CD4-positive, alpha-beta T cell treated with Interleukin-10 for 1 hour (primary cell): ENCODE measurements at places on chromosomes 5 and 9.

DNA sequence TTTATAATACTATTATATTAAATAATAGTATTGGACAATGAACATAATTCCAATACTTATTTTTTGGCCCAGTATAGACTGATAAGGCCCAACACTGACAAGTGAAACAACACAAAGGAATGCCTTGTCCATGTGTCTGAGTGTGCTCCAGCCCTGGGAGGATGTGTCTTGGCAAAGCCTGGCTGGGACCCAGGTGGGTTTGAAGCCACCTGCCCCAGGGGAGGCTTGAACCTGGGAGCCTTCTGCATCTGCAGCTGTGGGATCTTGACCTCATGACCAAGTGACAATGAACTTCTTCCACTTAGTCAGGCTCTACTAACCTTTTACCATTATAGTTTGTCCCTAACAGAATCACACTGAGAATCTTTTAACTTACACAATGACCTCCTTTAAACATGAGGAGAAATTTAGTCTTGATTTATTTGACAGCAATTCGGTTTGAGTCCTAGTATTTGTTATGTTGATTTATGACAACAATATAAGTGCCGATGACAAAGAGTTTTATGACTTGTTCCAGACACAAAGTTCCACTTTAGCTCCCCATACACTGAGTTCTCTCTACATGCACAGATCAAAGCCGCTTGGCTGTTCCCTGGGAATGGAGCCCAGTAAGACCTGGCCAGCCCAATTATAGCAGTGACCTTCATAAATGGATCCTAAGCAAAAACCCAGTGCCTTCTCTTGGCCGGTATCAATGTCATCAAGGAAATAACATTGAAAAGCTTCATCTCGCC lies 294.5 kb downstream of the CTNND2 start:
- DNase-seq: no peak

GRCh38 chr5:82789095-82789494 lies 288.1 kb downstream of the TMEM167A start:
- DNase-seq: no peak

DNA sequence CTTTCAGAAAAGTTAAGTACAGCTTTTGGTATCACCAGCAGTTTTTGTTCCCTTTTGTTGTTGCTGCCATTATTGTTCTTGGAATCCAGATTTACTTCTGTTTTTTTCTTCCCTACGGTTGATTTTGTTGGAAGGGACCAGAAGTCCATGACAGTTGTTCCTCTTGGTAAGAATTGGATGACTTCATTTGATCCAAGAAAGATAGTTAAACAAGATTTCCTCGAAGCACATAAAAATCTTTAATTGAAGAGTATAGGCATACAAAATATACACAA lies 65.4 kb downstream of the CDC42SE2 start:
- DNase-seq: no peak

- no peak for DNase-seq
Measured at GRCh38 chr9:109100543-109101201, 19.1 kb downstream of the TMEM245 start.

GRCh38 chr9:135085830-135086546 lies 1.5 kb upstream of the OLFM1 start:
- no peak for DNase-seq

DNA sequence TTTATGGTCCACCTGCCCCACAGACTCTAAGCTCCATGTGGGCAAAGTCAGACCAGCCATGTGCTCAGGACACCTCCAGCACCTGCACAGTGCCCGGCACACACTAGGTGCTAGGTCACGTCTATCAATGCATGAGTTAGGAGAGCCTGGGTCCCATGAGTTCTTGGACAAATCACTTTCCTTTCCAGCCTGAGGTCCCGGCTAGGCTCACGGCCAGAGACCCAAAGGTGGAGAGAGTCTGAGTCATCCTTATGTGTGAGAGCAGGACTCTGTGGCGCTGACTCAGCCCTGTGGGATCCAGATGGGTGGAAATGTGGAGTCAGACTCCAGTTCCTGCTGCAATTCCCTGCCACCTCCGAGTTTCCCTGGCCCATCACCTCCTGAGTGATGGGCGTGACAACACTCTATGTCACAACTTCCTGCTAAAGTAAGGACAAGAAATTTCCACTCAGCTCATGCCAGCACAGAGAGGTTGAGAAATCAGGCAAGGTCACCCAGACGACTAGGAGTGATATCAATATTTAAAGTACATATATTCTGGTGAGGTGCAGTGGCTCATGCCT lies 2.5 kb upstream of the ST6GALNAC4 start:
- DNase-seq: no peak

DNA sequence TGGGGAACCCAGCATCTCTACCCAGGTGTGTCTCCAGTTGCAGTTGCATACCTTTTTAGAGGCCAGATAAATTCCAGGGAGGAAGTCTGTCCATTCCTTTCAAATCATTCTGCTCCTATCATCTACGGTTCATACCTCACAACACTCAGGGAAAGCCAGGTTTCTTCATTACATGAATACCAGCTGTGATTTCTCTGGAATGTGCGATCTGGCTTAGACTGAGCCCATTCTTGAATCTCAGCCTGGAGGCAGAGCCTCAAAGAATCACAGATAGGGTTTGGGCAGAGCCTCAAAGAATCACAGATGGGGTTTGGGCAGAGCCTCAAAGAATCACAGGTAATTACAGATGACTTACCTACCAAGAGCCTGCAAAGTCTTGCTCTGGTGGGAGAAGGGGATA lies 7.2 kb downstream of the P4HA2 start:
- DNase-seq: no peak

DNA sequence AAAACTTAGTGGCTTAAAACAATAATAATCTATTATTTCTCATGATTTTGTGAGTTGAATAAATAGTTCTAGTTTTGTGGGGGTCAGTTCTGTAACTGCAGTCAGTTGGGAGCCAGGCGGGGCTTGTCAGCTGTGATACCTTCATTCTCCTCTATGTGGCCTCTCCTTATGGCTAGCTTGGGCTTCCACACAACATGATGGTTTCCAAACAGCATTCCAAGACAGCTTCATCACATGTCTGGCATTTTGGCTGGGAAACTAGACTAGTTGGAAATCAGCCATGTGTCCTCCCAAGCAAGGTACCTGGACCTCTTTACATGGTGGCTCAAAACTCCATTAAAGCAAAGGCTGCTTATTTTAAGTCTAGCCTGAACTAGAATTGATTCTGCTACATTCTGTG lies 61.4 kb upstream of the RANBP3L start:
- DNase-seq: no peak

DNA sequence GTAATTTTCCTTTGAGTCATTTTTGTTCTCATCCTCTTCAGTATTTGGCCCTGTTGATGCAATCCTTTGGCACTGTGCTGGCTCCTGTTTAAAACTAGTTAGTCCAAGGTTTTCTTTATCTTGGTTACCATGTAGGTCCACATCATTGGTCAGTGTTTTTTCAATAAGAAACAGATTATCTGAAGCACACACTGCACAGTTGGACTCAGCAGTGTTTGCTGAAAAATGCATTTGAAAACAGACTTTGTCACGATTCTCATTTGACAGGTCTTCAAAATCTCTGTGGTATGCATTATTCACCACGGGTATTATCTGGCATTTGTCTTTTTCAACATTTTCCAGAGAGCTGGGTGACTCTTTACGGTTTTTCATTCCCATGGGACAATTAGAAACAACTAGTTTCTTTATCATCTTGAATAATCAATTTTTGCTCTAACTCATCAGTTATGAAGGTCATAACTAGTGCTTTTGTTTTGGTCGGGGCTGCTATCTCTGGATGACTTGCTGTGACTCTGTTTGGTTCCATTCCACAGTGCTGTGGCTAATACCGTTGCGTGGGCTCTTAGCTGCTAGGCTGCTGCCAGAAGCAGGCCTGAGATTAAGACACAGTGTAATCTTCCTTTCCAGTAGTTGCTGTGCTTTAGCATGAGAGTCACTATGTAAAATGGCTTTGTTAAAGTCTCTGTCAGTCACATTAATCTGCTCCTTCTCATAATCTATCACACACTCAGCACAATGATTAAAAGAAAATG lies 36.2 kb downstream of the NUDT12 start:
- no peak for DNase-seq

GRCh38 chr5:132083071-132083678 lies 9.6 kb downstream of the CSF2 start:
- no peak for DNase-seq

DNA sequence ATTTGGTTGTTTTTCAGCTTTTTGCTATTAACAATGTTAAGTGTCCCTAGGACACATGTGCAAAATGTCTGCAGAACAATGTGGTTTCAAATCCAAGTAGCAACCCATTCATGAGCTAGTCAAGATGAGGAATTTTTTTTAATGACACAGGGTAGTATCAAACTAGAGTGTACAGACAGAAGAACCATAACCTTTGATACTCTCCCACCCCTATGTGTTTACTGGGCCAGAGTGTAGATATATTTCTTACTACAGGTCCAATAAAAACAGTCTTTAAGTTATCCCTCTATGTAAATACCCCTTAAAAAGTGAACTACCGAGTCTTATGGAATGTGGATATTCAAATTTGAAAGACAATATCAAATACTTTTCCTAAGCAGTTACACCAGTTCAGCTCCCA lies 45.6 kb downstream of the AUH start:
- DNase-seq: no peak

GRCh38 chr9:95206143-95206542 lies 111.4 kb downstream of the FANCC start:
- DNase-seq: no peak

- no peak for DNase-seq
Measured at GRCh38 chr5:109041317-109041716, 293.6 kb downstream of the FER start.

DNA sequence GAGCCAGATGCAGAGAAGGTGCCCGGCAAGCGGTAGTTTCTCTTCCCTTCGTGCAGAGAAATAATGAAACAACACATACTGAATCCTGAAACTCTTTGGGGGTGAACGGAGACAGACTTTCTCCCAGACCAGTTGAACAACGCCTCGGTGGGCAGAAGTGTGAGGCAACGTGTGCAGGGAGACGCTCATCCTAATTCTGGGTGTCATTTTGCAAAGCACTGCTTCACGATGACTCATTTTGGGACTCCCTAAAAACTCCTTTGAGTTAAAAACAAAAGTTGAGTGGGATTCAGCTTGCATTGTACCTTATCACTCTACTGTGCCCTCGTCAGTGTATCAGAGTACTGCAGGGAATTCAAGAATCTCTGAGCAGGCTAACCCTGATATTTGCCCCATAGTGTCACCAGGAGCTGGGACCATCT lies 3.5 kb upstream of the NEK6 start:
- no peak for DNase-seq
